ENCODE measurements at places on chromosomes 16 and 17.

DNA sequence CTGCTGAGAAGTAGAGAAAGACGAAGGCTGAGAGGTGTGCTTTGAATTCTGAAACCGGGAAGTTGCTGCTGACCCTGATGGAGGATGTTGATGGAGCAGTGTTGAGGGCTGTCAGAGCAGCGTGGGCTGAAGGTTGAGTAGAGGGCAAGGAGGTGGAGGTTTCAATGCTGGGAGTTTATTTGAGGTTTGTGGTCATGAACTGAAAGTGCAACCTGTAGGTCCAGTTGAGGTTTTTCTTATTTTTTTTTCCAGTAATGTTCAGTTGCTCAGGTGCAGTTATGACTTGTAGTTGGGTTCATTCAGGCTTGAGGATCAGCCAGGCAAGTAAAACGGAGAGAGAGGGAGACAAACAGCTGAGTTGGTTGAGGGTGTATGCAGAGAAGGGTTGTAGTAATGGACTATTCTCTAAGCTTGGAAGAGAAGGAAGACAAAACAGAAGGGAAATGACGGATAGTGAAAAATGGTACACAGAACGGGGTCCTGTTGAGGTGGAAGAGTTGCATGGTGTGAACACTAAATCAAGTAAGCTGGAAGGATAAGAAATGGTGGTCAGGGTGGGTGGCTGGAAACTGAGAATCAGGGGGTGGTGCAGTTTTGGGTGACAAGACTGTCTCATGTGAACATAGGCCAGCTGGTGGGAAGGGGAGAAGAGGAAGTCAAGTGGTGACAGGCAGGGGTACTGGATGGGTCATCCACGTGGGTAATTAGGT is 8.7 kb upstream of the UBE2G1 start:
- no peak for DNase-seq

DNA sequence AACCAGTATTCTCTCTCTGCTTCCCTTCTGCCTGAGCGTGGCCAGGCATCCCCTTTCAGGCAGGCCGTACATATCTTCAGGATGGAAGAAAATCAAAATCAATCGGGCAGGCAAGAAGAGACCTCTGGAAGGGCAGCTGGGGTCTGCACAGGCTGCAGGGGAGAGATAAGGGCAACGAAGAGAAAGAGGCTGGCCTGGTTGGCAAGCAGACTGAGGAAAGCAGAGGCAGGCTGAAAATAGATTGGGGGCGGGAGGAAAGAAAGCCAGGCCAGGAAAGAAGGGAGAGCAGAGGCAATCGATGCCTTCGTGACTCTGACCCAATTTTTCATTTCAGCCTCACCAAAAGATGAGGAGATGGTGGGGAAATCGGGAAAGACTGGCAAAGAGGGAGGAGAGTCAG is 18.1 kb downstream of the PIPOX start:
- no peak for DNase-seq

DNA sequence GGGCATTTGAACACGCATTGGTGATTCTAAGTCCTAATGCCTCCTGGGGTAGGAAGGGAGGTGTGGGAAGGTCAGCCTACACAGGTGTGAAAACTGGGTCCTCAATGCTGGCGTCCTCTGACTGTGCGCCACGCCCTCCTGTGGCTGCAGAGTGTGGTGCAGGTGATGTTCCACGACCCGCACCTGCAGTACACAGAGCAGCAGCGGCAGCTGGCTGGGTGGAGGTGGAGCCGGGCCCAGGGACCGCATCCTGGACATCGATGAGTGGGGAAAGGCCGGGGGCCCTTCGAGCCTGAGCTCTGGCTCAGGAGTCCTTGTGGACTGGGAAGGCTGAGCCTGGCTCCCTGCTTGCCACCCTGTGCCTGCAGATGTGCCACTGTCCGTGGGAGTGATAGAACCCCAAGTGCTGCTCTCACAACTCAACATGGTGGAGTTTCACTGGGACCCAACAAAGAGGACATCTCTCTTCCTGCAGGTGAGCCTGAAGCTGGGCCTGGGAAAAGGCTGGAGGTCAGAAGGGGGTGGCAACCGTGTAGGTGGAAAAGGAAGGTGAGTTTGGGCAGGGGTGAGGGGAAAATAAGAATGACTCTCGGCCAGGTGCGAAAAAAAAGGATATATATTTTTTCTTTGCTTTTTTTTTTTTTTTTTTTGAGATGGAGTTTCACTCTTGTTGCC is 14.0 kb upstream of the STAC2 start:
- no peak for DNase-seq

GRCh38 chr17:58630883-58631522 is 60.8 kb downstream of the TEX14 start:
- DNase-seq, result no peak

DNA sequence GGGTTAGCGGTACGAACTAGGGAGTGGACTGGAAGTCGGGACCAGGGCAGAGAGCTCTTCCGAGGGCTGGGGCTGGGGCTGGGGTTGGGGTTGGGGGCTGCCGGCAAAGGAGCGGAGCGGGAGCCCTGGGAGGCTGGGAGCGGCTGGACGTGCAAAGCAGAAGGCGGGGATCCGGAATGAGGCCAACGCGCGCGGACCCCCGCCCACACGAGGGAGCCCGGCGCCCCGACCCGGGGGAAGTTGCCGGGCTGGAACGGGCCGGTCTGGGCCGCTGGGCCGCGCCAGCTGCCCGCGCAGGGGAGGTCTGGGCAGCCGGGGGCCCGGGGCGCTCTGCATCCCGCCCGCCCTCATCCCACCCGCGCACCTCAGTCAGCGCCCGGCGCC is 323 bp downstream of the ST3GAL2 start:
- DNase-seq, result no peak

DNA sequence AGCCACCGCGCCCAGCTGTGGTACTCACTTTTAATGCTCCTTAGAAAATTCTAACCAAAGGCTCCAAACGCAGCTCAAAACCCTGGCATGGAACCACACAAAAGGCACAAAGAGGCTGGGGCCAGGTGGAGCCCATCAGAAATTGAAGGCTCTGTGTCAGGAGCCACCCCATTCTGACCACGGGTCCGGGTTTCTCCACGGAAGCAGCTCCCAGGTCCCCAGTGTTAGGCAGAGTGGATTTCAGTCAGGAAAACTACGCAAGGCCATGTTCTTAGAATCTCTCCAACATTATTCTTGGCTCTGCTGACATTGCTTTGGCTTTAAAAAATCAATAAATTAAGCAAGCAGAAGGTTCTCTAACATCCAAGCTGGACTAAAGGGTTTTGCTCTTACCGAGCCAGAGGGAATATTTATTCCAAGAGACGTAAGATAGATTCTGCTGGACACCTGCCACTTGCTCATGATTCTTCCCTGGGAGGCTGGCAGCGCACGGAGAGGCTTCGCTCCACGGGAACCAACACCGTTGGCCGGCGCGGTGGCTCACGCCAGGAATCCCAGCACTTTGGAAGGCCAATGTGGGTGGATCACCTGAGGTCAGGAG is 93.5 kb downstream of the NXN start:
- no peak for DNase-seq

DNA sequence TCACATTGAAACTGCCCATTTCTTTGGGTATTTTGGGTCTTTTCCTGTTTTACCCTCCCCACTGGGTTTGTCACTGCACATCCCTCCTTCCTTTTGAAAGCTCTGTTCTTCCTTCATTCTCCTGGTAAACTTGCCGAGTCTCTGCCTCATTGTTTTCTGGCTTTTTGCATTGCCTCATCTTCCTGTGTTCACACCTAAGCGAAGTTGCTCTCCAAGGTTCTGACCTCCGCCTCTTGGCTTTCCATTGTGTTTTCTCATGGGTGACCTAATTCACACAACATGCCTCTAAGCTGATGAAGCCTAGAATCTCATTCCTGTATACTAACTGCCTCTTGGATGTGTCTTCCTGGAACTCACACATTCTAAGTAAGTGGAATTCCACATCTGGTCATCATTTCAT is 1096.1 kb upstream of the EEF2KMT start:
- no peak for DNase-seq

DNA sequence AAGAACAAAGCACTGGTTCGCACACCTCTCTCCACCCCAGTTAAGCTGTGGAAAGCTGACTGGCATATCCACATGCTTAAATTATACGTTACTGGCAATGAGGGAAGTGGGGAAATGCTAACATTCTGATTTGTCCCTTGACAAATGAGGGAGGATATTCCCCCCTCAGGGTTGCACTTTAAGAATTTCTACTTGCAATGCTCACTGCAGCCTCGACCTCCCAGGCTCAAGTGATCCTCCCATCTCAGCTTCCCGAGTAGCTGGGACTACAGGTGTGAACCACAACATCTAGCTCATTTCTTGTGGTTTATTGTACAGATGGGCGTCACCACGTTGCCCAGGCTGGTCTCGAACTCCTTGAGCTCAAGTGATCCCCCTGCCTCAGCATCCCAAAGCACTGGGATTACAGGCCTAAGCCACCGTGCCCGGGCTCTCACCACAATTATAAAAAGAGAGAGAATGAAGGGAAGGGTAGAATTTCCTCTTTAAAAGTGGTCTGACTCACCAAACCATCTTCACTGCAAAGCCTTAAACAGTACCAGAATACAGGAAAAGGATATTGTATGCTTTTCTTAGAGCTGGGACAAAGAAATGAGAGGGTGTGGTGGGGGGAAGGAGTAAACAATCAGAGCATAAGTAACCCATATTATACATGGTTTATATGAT is 38.9 kb downstream of the KANSL1 start:
- DNase-seq, result no peak

- DNase-seq, result no peak
Measured at GRCh38 chr17:5248821-5249479, 14.3 kb upstream of the SCIMP start.

- DNase-seq, result no peak
Measured at GRCh38 chr16:30104492-30104891, 8.5 kb upstream of the YPEL3 start.

GRCh38 chr16:82819286-82819685 is 192.5 kb downstream of the CDH13 start:
- DNase-seq, result no peak

GRCh38 chr17:82815790-82816305 is 24.0 kb downstream of the ZNF750 start:
- no peak for DNase-seq

DNA sequence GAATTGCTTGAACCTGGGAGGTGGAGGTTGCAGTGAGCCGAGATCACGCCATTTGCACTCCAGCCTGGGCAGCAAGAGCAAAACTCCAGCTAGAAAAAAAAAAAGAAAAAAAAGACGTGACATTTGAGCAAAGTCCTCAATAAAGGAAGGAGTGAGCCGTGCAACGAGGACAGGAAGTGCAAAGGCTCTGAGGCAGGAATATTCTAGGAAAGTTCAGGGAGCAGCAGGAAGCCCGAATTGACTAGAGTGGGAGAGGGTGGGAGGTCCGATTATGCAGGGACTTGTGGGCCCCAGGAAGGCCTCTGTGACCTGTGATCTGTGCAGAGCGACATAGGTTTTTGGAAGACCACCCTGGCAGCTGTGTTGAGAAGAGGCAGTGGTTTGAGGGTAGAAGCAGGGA is 8.6 kb upstream of the LASP1NB start:
- DNase-seq, result no peak

- DNase-seq, result no peak
Measured at GRCh38 chr16:83494459-83494858, 313.3 kb upstream of the HSBP1 start.
